DMS79 (cell line): ENCODE measurements at places on chromosomes 13 and 19.

DNA sequence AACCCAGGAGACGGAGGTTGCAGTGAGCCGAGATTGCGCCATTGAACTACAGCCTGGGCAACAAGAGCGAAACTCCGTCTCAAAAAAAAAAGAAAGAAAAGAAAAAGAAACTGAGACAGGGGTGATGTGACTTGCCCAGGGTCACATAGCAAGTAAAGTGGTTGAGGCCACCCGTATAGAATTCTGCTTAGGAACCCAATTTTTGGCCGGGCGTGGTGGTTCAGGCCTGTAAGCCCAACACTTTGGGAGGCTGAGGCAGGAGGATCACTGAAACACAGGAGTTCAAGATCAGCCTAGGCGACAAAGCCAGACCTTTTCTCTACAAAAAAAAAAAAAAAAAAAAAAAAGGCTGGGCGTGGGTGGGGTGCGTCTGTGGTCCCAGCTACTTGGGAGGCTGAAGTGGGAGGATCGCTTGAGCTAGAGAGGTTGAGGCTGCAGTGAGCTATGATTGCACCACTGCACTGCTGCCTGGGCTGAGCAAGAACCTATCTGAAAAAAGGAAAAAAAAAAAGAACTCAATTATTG is 1.3 kb downstream of the SNRPA start:
- no peak for DNase-seq

GRCh38 chr19:49896863-49897621 is at the start of gene IL4I1:
Gene IL4I1 (minus strand): TSS chr19:49896887. CDS start chr19:49896160, 727 bp downstream.
- no peak for DNase-seq

- DNase-seq: no peak
Measured at GRCh38 chr13:40550130-40550529, 116.3 kb downstream of the FOXO1 start.

- no peak for DNase-seq
Measured at GRCh38 chr19:48999481-49000325, 6.0 kb downstream of the RUVBL2 start.

- DNase-seq: no peak
Measured at GRCh38 chr13:103067751-103068555, 1.7 kb upstream of the SLC10A2 start.

DNA sequence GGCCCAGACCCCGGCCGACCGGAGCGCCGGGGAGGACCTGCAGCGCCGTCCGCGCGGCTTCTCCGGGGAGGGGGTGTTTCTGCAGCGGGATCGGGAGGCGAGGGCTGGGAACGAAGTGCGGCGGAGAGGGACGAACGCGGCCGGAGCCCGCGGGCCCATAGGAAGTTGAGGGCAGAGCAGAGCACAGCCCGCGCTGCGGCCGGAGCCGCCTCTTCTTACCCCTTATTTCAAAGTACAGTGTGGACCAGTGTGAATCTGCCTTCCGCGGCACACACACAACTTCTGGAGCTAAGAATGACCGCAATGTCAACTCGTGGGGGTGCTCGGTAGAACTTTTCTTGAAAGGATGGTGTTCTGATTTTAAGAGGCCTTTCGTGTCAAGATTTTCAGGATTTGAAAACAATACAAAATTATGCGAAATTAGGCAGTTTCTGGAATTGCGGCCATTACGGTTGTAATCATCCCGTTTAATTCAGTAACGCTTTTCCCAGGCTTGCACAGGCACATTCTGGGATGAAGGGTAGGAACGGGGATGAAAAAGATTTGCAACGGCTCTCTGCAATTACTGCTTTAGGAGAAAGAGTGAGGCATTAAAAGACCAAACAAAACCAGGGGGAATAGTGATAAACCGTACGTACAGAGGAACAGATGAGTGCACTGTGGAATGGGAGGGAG is 821 bp downstream of the TDRD3 start:
- DNase-seq: no peak
